Stromal cell of bone marrow (primary cell): ENCODE measurements at places on chromosomes 12 and 14.
A peak's percentile ranks its signal among the peaks of the same experiment; 100 is the strongest.

GRCh38 chr12:47935184-47935583 lies 28.2 kb upstream of the TMEM106C start:
- DNase-seq, result peak; percentile 39

GRCh38 chr12:118328486-118329330 lies 44.0 kb downstream of the TAOK3 start:
- DNase-seq, result no peak

DNA sequence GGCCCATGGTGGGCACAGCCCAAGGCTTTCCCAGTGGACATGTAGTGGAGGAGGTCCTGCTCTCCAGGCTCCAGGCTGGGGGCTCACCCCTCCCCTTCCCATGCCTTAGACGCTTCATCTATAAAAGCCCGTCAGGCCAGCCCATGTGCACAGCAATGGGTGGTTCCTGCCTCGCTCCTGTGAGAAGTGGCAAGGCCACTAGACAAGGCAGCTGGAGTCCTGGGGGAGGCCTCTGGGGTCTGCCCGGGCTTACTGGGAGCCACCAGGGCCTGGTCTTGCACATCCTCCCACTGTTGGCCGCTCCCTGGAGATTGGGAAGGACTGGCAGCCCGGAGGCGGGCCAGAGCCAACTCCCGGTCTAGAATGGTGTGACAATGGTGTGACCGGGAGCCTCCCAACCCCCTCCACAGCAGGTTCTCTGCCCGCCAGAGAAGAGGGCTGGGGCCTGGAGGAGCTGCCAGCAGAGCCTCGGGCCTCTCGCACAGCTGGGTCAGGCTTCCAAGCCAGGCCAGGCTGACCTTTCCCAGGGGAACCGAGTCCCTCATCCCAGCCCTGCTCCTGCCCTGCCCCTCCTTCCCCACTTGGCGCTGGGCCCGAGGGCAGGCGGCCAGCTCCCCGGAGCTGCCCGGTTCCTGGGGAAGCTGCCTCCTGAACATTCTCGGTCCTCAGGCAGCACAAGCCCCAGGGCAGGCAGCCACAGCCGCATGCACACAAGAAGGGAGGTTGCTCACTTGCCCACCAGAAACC lies 97.9 kb downstream of the RFLNA start:
- no peak for DNase-seq

DNA sequence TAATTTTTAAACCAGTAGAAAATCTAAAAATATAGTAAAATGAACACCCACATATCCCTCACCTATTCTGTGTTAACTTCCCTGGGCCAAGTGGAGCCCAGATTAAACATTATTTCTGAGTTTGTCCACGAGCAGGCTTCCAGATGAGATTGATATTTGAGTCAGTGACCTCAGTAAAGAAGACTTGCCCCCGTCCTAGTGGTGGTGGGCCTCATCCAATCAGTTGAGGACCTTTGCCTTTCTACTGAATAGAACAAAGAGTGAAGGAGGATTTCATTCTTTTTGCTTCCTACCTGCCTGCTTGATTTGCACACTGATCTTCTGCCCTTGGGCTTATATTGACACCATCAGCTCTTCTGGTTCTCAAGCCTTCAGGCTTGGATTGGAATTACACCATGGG lies 174.7 kb upstream of the PLEKHG7 start:
- DNase-seq, result no peak

DNA sequence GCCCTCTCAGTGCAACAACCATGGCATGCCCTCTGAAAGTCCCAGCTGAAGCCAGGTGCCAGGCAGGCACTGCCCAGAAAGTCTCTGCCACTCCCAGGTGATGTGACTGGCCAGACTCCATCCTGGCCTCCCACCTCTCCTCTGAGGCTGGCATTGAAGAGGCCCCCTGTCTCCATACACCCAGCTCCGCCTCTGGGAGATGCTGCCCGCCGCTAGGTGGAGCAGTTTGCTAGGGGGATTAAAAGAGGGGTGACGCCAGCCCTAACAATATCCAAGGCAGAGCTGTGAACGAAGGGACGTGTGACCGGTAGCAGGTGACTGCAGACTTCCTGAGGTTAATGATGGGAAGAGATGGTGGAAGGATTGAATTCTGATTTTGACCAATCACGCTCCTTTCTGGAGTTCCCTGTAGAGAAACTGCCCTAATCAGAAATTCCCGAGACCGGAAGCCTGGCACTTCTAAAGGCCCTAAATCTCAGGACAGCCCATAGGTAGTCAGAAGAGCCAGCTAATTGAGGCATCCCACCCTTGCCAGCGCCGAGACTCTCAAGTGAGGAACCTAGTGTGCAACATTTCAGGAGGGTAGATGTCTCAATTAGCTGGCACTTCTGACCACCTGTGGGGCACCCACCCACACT lies 8.3 kb upstream of the PLEK2 start:
- DNase-seq, result no peak

DNA sequence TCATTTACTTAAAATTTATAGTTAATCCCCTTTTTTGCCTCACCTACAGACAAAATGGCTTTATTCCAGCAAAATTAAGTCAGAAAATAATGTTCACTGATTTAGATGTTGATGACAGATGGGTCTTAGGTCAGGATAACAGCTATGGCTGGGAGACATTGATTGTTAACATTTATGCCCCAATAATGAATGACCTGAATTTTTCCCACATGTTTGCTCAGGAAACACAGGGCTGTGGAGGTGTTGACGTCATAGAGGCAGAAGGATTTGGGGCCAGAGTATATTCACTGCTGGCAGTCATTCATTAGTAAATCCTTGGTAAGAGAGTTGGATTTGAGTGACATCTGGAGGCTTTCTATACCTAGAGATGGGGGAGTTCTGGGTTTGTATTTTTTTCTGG lies 121.3 kb downstream of the PDE3A start:
- DNase-seq, result no peak

DNA sequence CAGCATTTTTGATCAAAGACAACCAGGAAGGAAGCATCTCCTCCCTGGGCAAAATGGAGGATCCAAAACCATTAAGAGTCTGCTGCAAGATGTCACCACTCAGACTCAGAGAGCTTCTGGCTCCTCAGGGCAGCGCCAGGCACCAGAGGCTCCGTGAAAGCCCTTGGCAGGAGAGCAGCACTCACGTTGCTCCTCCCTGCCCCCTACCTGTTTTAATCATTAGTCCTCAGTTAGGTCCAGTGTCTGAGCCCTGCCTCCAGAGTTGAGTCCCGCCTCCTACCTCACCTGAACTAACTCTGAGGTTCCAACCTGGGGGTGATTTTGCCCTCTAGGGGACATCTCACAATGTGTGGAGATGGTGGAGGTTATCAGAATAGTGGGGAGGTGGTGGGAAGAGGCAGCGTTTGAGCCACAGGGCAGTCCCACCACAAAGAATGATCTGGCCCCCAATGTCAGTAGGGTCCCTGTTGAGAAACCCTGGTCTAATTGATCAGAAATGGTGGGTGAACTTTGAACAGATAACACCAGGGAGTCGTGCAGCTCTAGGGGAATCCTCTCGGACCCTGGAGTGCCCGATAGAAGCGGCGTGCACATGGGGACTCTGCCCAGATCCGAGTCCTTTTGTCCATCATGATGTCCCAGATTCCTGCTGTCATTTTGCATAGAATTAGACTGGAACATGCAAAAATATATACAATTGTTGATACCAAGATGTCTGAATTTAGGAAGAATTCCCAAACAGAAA lies 156.7 kb upstream of the DIO3 start:
- DNase-seq, result no peak

- no peak for DNase-seq
These were observed 175.9 kb upstream of the CDKN3 start for GRCh38 chr14:54220704-54221431.

- no peak for DNase-seq
These were observed 53.1 kb downstream of the LIMA1 start for GRCh38 chr12:50230217-50230616.

DNA sequence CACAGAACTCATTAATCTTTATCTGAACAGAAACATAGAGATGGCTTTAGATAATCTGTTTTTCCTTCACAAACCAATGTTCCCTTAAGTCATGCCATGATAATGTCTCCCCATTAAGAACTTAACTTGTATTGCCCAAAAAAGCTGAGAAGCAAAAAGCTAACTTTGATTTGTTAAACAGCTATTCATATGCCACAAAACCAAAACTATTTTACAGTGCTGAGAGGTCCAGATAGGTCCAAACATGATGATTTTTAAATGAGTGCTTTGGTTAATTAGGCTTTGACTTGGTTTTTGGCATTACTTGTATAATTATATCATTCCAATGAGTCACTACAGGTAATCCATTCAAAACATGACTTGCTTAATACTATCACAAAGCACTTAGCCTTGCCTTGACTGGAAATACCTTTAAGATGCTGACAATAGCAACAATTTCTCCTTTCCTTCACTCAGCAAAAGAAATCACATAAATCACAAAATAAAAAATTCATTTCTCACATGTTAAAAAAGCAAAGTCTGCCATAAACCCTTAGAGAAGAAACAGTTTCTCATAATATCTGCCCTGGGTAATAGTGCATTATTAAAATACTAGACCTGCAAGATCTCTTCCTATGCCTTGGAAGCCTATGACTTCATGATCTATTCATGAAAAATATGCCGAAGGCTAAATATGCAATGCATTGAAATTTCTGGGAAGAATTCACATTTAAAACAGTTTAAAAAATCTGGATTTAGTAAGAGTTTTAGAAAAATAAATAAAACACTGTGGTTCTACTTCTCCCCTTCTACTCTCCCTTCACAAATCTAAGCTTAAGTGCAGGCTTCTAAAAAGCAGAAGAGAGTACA lies 52.0 kb upstream of the SAV1 start:
- no peak for DNase-seq

- no peak for DNase-seq
These were observed 162.2 kb upstream of the EGLN3 start for GRCh38 chr14:34113005-34113511.

DNA sequence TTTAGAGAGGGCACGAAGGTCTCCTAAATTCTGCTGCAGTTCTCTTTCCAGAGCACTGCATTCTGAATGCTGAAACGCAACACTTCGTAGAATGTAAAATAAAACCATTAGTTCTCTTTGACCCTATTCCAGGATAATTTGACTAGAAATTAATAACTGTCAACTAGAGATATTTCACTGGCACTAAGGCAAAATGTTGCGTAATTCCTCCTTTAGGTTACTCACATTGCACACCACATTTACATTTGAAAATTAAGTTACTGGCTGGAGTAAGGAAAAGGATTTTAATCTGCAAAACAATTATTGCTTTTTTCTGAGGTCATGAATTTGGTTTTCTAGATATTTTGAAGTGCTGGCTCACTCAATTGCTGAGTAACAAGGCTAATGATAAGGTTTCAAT lies 58.0 kb upstream of the TRHDE start:
- no peak for DNase-seq

GRCh38 chr12:77402716-77403115 lies 337.3 kb upstream of the E2F7 start:
- DNase-seq, result no peak

DNA sequence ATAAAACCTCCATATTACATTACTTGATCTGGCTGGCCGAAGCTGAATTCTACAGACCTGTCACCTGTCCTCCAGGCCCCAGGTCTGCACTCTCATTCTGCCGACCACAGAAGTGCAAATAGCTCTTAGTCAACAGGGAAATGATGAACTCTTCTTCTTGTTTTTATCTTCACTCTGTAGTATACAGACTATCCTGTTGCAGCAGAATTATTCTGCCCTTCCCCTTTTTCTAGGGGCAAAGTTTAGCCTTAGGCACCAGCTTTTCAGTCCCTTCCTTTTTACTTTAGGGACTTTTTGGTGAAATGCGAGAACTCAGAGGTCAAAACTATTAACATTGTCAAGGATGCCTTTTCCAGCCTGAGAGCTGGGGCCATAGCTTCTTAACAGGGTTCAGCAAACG lies 229.6 kb upstream of the EGLN3 start:
- no peak for DNase-seq

GRCh38 chr12:98894412-98895085 lies 249.5 kb downstream of the APAF1 start:
- no peak for DNase-seq

DNA sequence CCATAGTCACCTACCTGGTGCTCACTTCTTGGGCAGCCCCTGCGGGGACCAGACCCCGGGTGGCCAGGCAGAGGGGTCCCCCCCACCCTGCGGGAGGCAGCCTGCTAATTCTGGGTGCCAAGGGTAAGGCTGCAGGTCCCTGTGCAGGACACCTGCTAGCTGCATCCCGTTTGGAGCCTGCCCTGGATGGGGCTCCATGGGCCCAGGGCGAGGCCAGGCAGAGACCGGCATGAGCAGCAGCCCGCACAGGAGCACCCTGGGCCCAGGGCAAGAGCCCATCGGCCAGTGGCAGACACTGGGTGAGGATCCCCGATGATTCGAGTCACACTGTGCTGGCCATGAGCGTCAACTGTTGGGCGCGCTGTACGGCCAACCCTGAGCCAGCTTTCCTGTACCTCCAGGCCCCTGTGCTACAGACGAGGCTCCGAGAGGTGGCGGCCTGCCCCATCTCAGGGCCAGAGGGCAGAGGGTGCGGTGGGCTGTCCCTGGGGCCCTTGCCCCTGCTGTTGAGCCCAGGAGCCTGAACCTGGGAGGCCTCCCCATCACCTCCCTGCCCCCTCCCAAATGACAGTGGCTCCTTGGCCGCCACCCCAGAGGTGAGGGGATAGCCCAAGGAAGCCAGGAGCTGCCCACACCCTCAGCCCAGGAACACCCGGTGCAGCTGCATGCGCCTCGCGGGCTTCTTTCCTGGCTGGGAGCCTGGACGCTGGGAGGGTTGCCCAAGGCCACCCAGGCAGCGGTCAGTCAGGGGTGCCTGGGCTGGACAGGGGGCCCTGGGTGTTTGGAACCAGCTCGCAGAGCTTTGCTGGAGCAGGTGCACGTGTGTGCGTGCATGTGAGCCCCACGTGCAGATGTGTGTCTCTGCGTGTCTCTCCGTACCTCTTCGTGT lies 47.7 kb downstream of the CYP46A1 start:
- no peak for DNase-seq

- DNase-seq, result no peak
These were observed 141.1 kb downstream of the PAWR start for GRCh38 chr12:79549531-79550271.

GRCh38 chr14:103714063-103714724 lies 1.1 kb downstream of the XRCC3 start:
- no peak for DNase-seq

- no peak for DNase-seq
These were observed 136.6 kb downstream of the LMNTD1 start for GRCh38 chr12:25416516-25416915.

DNA sequence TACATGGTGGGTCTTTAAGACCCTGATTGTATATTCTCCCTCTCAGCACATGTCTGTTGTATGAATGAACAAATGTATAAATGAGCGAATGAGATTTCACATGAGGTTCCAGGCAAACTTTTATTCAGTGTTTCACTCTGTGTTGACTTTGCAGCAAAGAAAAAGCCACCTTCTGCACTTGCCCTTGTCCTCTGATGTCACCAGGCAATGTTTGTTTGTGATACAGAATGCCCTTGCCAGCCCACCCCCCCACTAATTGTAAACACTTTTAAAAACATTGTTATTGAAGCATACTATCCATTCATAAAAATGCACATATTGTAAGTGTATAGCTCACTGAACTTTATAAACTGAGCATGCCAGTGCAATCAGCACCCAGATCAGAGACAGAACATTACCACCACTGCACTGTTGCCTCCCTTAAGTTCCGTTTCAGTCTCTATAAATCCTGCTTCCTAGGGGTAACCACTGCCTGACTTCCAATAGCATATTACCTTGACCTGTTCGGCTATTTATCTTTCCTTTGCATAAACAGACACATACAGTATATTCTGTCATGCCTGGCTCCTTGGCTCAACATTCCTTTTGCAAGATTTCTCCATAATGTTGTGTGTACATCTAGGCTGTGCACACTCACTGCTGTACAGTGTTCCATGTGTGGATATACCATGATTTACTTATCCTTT lies 11.3 kb upstream of the LTA4H start:
- no peak for DNase-seq
